Hypothalamus (tissue), 51 donors: ENCODE measurements at places on chromosomes 13 and 19.

DNA sequence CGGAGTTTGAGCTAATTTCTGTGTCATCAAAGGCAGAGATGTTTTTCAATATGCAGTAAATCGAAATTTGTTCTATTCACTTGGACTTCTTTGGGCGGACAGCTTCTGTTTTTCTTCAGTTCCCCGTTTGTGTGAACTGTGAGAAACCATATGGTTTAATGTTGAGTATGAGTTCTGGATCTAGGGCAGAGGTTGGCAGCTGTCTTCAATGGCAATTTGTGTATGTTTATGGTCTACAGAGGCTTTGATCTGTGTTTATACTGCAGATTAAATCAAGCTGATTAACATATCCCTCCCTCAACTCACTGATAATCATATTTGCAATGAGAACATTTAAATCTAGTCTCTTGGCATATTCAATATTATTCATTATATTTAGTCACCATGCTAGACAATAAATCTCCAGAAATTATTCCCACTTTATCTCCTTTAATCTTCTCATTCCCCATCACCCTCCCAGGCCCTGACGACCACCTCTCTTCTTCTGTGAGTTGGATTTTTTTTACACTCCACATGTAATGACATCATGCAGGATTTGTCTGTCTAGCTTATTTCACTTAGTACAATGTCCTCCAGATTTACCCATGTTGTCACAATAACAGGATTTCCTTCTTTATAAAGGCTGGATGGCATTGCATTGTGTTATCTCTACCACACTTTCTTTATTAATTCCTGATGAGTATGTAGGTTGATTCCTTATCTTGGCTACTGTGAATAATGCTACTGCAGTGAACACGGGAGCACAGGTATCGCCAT is 9.0 kb downstream of the ZNF331 start:
- DNase-seq, result no peak

GRCh38 chr13:42333613-42334328 is 61.8 kb downstream of the AKAP11 start:
- no peak for DNase-seq

- DNase-seq, result no peak
Observed at GRCh38 chr13:46675016-46675415, 121.9 kb downstream of the ESD start.

DNA sequence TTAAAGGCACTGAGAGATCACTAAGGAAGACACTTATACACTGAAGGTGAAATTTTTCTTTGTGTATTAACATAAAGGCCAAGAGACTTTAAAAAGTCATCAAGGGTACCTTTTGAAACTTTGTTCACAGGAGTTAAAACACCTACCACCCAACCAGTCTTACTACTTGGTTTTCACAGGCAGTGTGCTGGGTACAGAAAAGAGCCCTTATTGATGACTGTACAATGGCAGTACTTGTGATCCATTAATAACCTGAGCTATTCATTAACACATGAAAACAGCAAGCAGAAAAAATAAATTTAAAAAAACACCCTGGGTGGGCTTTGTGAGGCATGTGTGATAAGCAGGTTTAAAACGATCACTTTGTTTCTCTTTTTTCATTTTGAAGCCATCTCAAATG is 148.9 kb downstream of the TBC1D4 start:
- DNase-seq, result no peak

DNA sequence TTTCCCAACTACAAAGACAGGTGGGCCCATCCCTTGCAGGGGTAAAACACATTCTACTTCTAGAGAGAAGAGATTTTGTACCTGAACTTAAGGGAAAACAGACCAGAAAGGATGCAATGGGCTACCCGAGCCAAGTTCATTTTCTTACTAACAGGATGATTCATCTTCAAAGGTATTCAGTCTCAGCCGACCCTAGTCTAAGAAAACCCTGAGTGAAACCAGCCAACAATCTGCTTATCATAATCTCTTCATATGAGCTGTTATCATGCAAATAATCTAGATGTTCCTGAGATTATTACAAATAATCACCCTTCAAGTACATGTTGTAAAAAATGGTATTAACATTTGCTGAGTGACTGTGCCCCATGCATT is 15.6 kb downstream of the PABPC3 start:
- DNase-seq, result no peak

GRCh38 chr13:24748061-24748400 is 15.9 kb upstream of the RNF17 start:
- no peak for DNase-seq

- DNase-seq, result no peak
Observed at GRCh38 chr13:40651866-40652587, 14.4 kb downstream of the FOXO1 start.

DNA sequence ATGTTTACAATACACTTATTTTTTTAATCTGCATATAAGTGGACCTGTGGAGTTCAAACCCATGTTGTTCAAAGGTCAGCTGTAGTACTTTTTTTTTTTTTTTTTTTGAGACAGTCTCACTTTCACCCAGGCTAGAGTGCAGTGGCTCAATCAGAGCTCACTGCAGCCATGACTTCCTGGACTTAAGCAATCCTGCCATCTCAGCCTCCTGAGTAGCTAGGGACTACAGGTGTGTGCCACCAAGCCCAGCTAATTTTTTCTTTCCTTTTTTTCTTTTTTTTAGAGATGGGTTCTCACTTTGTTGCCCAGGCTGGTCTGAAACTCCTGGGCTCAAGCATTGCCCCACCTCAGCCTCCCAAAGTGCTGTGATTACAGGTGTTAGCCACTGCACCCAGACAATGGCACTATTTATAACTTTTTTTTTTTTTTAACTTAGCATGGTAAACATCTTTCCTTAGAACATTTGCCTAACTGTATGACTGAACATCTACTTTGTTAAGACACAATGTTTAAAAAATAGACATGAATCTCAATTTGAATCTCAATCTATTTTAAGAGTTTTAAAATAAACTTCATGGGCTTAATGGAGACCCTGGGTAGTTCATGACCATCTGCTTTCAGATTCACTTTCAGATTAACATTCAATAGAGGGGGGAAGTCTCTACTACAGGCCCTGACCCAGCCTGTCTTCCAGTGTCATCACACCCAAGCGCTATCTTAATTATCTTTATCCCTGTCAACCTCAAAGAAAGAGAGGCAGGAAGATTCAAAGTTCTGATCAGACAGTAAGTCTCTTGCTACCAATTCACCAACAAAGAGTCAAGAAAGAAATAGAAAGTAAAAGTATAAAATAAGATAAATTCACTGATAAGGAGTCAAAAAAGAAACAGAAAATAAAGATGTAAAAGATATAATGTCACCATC is 97.7 kb upstream of the DOCK9 start:
- DNase-seq, result no peak

DNA sequence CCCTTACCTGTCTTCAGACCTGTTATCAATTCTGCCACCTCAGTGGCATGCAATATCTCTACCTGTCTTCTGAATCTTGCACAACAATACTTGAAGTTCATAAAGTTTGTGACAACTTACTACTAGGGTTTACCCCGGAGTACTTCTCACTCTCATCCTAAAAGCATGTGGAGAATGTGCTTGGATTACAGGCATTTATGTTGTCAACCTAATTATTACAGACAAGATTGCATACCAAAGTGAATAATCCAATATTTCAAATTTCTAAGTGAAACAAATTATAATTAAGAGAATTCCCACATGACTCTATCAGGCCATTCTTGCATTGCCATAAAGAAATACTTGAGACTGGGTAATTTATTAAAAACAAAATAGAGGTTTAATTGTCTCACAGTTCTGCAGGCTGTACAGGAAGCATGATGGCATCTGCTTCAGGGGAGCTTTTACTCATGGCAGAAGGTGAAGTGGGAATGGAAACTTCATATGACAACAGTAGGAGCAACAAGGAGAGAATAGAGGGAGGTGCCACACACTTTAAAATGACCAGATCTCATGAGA is 661.0 kb upstream of the SPRY2 start:
- no peak for DNase-seq

GRCh38 chr13:80340651-80341100 is 250 bp downstream of the SPRY2 start:
- no peak for DNase-seq

GRCh38 chr13:94020833-94021232 is 458.6 kb downstream of the DCT start:
- no peak for DNase-seq

- DNase-seq, result no peak
Observed at GRCh38 chr13:73401769-73402168, 343.0 kb downstream of the KLF5 start.

- DNase-seq, result no peak
Observed at GRCh38 chr13:42847891-42848663, 66.7 kb downstream of the FAM216B start.

DNA sequence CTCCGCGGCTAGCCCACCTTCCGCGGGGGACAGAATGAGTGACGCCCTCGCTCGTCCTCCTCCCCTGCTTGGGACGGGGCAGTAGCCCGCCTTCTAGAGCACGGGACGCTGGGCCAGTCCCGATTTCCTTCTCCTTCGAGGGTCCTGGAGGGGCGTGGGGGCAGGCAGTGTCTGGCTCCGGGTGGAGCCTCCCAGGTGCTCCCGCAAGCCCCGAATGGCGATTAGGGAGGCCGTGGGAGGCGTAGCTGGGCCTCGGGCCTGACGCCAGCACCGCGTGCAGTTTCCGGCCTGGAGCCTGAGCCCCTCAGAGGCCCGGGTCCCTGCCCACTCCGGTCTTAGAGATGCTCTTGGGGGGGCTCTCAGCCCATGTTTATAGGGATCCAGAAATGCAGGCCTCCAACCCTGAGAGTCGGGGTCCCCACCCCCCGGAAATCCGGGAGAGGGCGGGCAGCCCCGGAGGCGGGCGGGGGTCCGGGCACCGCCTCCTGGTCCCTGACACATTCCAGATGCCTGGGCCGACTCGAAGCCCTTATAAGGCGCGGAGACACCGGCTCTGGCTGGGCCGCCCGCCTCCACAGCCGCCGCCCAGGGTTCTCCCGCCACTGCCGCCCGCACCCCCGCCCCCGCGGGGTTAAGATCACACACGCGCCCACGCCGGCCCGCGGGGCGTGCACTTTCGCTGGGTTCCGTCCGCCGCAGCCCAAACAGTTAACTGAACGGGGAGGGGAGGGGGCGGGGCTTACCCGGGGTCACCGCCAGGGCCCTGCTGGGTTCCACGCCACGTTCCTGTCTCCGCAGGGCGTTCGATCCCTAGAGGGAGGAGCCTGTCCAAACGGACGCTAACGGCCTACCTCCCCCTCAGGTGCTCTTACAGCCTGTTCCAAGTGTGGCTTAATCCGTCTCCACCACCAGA is 1.5 kb downstream of the MYADM start:
- DNase-seq, result peak; percentile 52

DNA sequence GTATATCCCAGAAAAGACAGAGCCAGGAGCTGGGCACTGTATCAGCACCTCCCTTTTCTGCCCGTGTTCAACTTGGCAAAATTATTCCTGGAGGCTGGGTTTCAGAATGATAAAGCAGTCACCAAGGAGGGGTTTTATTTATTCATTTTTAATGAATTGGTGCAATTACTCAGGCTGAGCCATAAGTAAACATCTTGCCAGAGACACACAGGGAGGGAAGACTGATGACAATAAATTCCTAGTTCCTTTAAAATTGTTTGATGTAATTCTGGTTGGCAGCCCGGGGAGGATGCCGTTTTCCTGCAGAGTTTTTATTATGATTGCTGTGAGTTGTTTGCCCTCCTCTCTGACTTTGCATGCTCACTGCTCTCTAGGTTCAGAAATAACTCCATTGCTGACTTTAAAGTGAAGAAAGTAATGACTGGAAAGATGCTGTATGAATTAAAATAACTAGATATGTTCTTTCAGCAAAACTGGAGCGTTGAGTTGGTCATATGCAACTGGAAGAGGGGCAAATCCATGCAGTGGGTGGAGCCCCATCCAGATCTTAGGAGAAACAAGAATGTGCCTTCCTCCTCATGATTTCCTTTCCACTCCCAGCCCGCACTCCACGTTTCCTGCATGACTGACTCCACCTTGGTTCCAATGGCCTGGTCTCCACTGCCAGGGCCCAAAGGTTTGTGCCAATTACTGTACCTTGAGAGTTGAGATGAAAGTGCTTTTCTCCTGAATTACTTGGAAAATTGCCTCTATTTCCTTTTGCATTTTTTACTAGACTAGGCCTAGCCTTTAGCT is 182.1 kb downstream of the RFC3 start:
- no peak for DNase-seq

DNA sequence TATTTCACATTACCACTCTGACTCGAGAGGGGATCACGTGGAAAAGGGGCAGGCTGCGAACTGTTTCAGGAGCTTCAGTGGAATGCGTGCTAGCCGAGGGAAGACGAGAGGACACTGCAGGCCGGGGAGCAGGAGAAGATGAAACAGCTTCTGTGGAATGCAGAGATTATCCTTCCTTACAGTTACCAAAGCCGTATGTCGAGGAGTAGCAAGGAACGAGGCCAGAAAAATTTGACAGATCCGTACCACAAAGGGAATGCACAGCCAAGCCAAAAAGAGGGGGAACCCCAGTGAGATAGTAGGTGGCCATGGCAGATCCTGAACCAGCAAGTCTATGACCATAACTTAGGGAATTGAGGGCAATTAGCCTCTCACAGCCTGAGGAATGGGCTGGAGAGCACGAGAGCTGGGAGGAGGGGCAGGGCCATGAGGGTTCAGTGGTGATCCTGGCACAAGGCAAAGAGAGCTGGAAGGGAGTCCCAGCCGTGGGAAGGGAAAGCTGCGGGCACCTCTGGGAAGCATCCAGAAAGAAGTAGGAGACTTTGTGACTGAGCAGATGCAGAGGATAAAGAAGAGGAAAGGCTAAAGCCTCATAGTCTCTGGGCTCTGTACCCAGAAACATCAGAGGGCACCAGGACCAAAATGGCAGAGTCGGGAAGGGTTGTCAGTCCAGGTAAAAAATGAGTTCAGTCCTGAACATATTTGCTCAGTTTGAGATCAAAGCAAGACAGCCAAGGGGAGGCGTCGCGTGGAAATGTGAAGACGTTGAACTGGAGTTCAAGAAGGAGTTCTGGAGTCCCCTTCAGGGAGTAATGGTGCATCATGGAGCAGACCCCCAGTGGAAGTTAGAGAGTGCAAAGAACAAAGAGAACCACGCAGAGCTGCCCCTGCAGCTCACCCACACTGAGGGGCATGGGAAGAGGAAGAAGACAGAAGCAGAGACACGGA is 5.1 kb downstream of the COL4A1 start:
- no peak for DNase-seq

DNA sequence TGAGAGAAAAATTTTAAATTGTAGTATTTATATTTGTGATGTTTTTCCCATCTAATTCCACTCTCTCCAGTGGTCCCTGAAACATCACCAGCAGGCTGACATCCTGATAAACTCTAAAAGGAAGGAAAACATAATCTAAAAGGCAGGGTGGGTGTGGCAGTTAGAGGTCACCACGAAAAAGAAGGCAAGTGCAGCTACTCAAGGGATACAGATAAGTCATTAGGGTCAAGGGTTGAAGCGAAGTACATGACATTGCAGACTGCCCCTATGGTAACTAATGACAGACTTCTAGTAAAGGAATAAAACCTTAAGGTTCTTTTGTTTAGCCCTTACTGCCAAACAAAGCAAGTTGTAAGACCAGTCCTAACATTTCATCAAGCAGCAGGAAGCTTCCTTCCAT is 6.0 kb upstream of the NEK3 start:
- DNase-seq, result no peak

GRCh38 chr13:30920162-30920909 is 12.1 kb upstream of the TEX26 start:
- no peak for DNase-seq
